ENCODE measurements at places on chromosomes 6 and 20.

GRCh38 chr6:46796848-46797580 is 3.8 kb downstream of the MEP1A start:
- no peak for DNase-seq

- DNase-seq: no peak
These were observed 153.0 kb downstream of the BCAS1 start for GRCh38 chr20:53917145-53918019.

DNA sequence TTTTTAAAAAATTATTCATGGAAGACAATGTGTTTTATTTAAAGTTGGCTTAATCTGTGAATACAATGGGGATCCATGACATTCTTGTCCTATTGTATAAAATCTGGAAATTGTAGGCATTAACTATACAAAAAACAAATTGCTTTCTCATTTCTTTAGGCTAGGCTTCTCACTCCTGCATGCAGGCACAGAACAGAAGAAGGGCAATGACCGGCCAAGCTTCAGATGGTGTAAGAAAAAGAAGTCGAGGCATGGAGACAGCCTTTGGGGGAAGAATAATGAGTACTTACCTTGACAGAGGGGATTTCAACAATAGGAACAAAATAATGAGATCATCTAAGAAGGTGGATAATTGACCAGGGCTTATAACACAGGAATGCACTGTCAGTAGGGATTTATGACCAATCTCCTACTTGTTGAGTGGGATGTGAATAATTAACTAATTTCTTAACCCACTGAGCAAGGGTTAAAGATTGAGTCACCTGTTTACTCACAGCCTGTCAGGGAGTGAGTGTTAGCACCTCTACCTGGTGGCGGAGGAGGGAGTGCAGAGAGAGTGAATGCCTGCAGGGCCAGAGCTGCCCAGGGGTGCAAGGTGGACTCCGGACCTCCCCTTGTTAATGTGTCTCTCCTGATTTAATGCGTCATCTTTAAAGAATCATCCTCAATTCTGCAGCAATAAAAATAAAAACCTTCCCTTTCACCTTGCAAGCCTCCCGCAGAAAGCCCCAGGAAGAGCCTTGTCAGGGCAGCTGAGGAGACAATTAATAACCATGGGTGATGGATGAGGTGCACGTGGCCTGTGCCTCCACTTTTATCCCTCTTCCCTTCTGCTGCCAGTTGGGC is 3.9 kb downstream of the SLC22A2 start:
- no peak for DNase-seq

- DNase-seq: no peak
These were observed 62.7 kb downstream of the SLC24A3 start for GRCh38 chr20:19275038-19275629.

- no peak for DNase-seq
These were observed 16.9 kb downstream of the STX16 start for GRCh38 chr20:58667975-58668374.

DNA sequence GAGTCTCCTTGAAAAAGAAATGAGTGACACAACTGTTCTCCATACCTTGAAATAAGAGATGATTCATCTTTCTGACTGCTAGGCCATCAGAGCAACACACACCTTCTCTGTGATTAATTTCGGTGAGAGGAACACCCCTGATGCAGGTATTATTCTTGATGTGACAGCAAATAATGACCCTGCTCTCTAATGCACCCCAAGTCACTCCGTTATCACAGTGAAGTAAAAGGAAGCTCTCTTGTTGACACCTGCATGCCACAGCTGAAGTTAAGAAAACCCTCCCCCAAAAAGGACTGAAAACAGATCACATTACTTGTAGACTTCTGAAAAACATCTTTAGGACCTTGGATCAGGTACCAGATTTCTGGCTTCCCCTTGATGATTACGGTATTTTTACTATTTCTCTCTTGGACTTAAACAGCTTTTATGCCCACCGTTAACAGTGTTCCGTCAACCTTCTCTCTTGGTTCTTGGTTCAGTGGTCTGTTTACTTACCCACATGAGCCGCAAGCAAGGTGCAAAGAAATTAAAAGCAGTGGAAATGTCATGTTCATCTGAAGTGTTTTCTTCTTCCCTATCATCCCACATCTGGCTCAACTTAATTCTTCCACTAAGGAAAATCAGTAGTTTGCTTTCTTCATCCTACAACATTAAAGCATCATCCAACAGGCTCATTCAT is 249.7 kb downstream of the GMPR start:
- peak; percentile 48 for DNase-seq
